ENCODE measurements at places on chromosomes 6 and 20. TPM values are rescaled to one million over a fixed set of nuclear protein-coding genes. Genes with fewer than 3 reads are reported as not detected.

The PNLDC1 gene
- polyA plus RNA-seq, result 0.23 TPM

The MDFI gene
- polyA plus RNA-seq, result not detected

The MAP1LC3A gene
- polyA plus RNA-seq, result 3.7 TPM

The MCCD1 gene
- polyA plus RNA-seq, result not detected

The BMP7 gene
- not detected for polyA plus RNA-seq

The DOP1A gene
- 0.88 TPM for polyA plus RNA-seq

The WFDC5 gene
- not detected for polyA plus RNA-seq

The FAM209B gene
- polyA plus RNA-seq, result 0.32 TPM

The TREM1 gene
- polyA plus RNA-seq, result not detected

The ABHD12 gene
- 25.9 TPM for polyA plus RNA-seq

The KCNK16 gene
- not detected for polyA plus RNA-seq

The HLA-DQB1 gene
- polyA plus RNA-seq, result 11.1 TPM

The PARD6B gene
- 0.93 TPM for polyA plus RNA-seq

The HACE1 gene
- 3.6 TPM for polyA plus RNA-seq

The TMEM217 gene
- 0.31 TPM for polyA plus RNA-seq

The IL17F gene
- polyA plus RNA-seq, result not detected

The STMN3 gene
- polyA plus RNA-seq, result 30.5 TPM

The SLC4A11 gene
- polyA plus RNA-seq, result not detected

The TAPBP gene
- polyA plus RNA-seq, result 277 TPM

The LINC00237 gene
- not detected for polyA plus RNA-seq

The FOXQ1 gene
- not detected for polyA plus RNA-seq
